ENCODE measurements at places on chromosomes 1 and 21.

DNA sequence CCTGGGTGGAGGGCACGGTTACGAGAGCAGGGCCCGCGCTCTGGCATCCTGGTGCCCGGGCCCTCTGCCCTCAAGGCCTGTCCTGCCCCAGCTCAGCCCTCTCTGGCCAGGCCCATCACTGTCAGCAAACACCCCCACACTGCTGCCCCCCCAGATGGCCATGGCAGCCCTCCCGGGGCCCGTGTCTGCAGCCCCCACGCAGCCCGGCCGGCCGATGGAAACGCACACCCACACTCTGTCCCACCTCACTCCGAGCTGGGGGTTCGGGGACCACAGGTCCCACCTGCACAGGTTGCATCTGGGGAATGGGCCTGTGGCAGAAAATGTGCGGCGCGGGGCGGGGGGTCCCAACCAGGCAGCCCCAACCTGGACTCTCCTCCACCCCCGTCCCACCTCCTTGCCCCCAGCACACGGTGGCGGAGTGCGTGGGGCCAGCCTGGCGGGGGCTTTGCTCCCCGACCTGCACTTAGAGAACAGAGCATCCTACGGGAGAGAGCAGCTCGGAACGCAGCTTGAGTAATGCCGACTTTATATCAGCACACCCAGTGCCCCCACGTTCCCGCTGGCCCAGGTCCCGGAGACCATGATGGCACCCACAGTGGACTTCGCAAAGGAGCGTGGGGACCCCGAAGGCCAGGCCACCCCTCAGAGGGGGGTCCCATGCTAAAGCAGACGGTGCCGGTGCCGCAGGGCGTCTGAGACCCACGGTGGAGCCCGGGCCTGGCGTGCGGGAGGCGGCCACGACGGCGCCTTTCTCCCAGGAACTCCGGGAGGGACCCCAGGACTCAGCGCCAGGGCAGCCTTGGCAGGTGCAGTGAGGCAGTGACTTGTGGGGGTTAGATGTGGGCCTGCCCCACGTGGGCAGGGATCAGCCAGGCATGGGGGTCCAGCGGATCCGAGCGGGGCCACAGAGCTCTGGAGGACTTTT lies 7.5 kb upstream of the RNF223 start:
- no peak for DNase-seq

DNA sequence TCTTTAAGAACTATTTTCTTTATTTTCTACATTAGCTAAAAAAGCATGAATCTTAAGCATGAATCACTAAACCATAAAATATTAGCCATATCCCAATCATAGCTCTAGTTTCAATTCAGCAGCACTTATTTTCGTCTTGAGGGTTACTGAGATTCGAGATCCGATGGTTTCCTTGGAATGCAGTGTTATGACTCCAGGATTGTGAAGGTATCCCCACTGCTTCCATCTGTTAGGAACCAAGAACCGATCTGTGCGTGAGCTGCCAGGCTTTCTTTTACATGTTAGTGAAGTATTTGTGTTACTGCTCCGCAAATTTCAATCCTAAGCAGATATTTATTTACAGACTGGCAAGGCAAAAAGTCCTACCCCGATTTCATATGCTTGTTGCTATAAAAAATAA lies 18.8 kb downstream of the TNFRSF9 start:
- DNase-seq = peak; percentile 52

DNA sequence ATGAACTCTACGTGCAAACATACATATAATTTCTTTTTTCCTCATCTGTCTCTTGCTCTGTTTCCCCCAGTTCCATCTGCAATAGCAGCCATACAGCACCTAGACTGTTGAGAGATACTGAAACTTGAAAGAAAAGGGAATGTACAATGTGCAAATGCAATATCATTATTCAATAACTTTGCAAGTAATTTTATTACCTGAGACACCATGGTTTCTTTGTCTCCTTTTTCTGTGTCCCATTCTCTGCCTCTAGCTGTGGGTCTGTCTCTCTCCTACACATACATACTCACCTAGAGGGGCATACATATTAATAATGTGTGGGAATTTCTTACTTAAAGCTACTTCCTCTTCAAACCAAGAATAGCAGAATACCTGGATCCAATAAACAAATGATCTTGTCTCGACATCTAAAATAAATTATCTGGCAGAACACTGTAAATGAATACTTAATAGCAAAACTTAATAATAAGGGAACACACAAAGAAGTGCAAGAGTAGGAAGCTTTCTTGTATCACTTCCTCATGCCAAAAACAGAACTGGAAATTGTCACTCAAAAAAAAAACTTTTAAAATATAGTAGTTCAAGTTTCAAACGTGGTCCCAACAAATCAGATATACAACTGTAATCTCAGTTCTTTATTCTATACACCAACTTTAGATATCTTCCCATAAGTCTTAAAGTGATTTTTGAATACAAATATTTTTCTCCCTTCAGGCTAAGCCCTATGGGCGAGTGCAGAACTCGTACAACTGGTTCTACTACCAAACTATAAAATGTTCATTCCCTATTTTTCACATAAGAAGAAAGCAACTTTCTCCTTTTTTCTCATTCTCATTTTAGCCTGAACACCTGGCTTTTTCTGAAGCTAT lies 194.6 kb downstream of the NRIP1 start:
- no peak for DNase-seq

GRCh38 chr1:223776075-223776814 lies 63.9 kb downstream of the CAPN2 start:
- DNase-seq = peak; percentile 73

- no peak for DNase-seq
These were observed 5.7 kb upstream of the FTCD start for GRCh38 chr21:46160907-46161632.

Measured in fibroblast of skin of right quadriceps (primary cell).